ENCODE measurements at places on chromosomes 7 and 10.

- no peak for DNase-seq
Measured at GRCh38 chr10:34247560-34247959, 567.5 kb downstream of the PARD3 start.

- DNase-seq, result no peak
Measured at GRCh38 chr10:1058017-1058416, 1.8 kb downstream of the WDR37 start.

- DNase-seq, result no peak
Measured at GRCh38 chr7:47507522-47507921, 74.4 kb downstream of the TNS3 start.

DNA sequence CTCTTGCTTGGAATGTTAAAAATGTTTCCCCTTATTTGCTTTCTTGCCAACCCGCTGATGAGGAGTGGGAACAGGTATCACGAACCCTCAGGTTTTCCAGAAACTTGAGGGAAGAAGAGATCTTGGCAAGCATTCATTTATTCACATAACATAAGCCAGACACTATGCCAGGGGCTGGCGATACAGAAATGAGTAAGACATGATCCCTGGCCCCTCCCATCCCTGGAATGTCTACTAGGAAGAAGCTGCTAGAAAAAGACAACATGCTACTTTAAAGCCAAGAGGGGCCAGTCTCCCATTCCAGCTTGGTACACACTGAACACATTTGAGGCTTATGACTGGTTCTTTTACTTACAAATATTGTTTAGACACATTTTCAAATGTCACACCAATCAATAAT lies 26.4 kb downstream of the SLC35B4 start:
- peak; percentile 11 for DNase-seq
